MG63 (cell line): ENCODE measurements at places on chromosomes 2 and 18. TPM values are rescaled to one million over a fixed set of nuclear protein-coding genes. Genes with fewer than 3 reads are reported as not detected.

DNA sequence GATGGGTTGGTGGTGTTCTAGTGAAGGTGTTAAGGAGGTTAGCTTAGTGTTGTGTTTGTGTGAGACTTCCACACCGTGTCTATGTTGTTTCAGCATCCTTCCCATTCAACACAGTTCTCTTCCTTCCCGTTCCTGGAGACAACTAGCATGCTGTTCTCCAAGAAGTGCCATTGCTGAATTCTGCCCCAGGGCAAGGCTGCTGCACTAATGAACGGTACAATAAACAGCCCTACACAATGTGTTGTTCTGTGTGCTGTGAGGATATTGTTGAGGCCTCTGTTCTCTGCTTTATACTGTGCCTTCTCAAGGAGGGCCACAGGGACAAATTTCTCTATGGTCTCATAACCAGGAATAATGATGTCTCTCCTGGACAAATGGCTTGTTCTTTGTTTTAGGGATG, 39.8 kb upstream of the ZEB2 start:
- no peak for DNase-seq

- no peak for DNase-seq
Observed at GRCh38 chr2:113173542-113174375, at the start of gene PSD4. TSS of gene PSD4 (plus strand) at chr2:113173971. CDS start at chr2:113182457, 8,486 bp downstream.

DNA sequence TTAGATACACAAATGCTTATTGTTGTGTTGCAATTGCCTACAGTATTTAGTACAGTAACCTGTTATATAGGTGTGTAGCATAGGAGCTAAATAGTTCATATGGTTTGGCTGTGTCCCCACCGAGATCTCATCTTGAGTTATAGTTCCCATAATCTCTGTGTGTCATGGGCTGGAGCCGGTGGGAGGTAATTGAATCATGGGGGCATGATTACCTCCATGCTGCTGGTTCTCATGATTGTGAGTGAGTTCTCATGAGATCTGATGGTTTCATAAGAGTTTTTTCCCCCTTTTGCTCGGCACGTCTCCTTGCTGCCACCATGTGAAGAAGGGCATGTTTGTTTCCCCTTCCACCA, 190.5 kb upstream of the SESTD1 start:
- DNase-seq, result no peak

DNA sequence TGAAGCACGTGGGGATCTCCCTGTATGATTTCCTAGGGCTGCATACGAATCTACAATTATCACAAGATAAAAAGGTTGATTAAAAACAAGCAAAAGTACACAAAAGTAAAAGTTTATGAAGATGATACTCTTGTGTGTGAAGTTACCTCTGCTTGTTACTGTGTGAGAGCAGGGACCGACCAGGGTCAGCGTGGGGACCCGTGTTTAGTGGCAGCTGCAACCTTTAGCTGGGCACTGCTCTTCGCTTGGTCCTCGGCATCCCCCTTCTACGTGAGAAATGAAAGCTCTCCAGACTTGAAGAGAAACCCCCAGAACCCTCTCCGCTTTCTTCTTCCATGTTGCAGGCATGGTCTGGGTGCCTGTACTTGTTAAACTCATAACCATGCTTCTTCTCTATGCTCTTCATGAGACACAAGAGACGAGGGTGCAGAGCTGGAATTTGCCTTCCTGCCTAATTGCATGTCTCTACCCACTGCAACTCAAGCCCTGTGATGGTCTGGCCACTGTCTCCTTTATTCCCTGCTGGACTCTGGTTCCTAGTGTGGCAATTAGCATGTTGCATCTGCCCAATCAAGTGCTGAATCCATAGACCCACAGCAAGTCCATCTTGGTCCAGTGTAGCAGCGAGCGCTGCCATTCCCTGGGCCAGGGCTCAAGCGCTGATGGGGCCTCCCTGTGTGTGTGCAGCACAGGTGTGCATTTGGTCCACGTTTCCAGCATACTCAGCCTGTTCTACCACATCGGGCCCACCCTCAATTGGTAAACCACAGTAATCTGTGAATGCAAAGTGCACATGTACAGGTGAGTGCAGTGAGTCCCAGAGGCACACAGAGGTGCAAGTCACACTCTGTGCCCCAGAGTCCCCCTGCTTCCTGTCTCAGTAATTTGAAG, 88.5 kb downstream of the TWIST2 start:
- no peak for DNase-seq

GRCh38 chr2:196534495-196534894, 105.0 kb upstream of the CCDC150 start:
- DNase-seq, result no peak

DNA sequence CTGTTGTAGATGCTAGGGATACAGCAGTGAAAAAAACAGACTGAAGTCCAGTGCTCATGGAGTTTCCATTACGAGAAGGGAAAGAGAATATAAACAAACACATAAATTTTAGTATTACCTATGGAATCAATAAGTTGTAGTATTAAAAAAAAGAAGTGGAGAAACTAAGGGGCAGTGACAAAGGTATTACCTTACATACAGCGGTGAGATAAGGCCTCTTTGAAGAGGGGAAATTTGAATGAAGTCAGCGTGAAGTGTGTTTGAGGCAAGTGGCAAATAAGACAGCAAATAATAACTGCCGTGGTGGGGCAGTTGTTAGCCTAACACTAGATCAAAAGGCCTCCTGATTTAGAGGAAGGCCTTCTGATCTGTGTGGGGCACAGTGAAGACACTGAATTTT, 57.9 kb downstream of the TLK1 start:
- no peak for DNase-seq

- DNase-seq, result no peak
Observed at GRCh38 chr2:114039677-114040076, 149.8 kb downstream of the ACTR3 start.

GRCh38 chr2:182606728-182607681, 109.1 kb upstream of the DNAJC10 start:
- DNase-seq, result no peak

DNA sequence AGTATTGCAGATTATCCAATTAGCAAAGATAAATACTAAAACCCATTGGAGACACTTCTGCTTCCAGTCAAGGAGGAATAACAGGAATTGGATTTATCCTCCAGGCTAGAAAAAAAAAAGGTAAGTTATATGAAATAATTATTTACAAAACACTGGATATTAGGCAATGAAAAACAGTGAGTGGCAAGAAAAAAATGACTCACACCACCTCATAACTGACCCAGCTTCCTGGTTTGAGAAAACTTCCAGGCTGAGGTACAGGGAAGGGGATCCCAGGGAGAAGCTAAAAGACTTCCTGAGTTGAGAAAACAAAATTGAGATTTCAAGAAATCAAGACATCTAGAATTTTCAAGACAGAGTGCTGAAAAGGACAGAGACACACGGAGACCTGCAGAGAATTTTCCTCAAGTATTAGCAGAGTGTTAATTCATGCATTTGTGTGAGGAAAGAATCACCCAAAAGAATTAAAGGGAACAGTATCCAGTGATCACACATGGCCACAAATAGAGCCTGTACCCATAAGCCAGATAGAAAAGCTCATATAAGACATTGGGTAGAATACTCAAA, 17.4 kb downstream of the SRD5A2 start:
- no peak for DNase-seq

- no peak for DNase-seq
Observed at GRCh38 chr2:102126169-102126568, 16.4 kb upstream of the IL1R1 start.

- DNase-seq, result peak; percentile 41
Observed at GRCh38 chr2:99602476-99602875, 112.7 kb upstream of the REV1 start.

DNA sequence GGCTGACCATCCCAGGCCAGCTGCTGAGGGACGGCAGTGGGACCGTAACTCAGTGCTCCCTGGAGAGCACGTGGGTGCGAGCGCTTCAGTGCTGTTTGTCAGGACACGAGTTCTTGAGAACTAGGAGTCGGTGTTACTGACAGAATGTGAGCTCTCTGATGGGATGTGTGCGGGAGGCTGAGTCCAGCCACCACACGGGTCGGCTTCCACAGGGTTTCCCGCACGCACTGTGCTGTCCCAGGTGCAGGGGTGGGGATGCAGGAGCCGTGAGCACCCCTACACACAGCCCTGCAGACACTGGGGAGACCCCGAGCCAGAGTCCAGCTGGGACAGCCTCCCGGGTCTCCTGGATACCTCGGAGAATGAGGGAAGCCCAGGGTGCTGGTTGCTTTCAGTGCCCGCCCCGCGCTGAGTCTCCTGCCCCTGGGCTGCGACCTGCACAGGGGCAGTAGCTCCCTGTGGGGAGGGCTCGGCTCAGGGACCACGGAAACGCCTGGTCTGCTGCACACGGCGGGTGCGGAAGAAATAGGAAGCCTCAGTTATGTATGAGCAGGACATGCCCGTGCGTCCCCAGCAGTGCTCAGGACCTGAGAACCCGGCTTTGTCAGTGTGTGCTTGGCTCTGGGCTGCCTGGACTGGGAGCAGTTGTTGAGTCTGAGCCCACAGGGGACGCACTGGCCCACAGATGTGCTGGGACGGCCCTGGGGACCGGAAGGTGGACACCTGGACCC, 71.2 kb downstream of the KCNG2 start:
- no peak for DNase-seq

- no peak for DNase-seq
Observed at GRCh38 chr2:189676471-189676870, 2.0 kb downstream of the ANKAR start.

- DNase-seq, result no peak
Observed at GRCh38 chr2:25116956-25117355, 51.4 kb downstream of the POMC start.

DNA sequence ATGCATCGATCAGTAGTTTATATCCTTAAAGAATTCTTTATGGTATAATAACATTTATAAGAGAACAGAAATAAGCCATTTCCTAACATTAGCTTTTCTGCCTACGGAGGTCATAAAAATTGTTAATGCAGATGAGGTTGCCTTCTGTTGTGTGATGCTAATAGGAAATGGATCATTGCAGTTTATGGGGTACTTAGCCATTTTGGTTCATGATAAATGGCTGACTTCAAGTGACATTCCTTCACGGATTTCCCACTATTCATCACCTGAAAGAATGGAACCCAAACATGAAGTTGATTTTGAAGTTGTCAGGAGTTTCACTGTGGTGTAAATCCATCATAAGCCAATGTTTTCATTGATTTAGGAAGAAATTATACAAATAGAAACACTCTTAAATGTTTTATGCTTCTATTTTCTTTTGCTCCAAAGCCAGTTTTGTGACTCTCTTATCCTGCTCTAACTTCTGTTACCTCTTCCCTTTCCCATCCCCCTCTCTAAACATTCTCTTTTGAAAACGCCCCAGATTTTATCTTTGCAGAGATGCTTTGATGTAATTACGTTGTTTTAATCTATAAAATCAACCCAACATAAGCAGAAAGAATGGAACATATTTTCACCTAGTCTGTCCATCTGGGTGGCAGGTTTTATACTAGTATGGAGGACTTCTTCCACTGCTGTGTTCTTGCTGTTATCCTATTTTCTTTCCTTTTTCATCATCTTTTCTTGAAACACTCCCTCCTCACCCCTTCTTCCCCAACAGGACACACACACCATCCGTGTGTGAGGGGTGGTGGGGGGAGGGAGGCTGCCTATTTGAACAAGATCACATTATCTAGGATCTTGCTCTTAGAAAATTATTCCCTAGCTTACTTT, 58.2 kb downstream of the GREB1L start:
- no peak for DNase-seq

DNA sequence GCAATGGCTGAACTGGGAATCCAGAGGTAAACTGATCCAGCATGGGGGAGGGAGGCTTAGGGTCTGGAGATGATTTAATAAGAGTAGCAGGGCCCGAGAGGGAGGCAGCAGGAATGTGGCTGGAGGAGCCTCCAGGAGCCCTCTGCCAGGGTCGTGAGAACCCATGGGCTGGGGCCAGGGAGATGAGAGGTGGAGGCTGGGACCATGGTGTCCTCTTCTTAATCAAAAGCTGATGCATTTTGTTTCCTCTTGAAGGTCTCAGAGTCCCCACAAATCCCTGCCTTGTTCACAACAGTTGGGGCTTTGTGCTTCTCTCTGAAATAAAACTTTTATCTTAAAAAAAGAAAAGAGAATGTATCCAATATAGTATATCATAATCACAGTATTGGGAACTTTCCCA, 123.7 kb upstream of the ZNF516 start:
- DNase-seq, result no peak

- DNase-seq, result no peak
Observed at GRCh38 chr2:2799151-2799697, 468.1 kb upstream of the MYT1L start.

- DNase-seq, result no peak
Observed at GRCh38 chr2:80231421-80231820, 73.1 kb downstream of the LRRTM1 start.

The CNDP1 gene
- not detected in 2 replicates for total RNA-seq

The SPATA3 gene
- total RNA-seq, result not detected in 2 replicates

The KATNAL2 gene
- 3.0 and 3.2 TPM in 2 replicates for total RNA-seq

The ERMN gene
- total RNA-seq, result not detected in 2 replicates

The ALPI gene
- not detected in 2 replicates for total RNA-seq

The REG3A gene
- total RNA-seq, result not detected in 2 replicates

The ZNF396 gene
- total RNA-seq, result 0.10 and 0.25 TPM in 2 replicates

The EHD3 gene
- total RNA-seq, result 0.07 and 0.30 TPM in 2 replicates

The NT5DC4 gene
- not detected in 2 replicates for total RNA-seq

The VWC2L gene
- total RNA-seq, result not detected in 2 replicates
